ENCODE measurements at places on chromosomes 6 and 20.
A peak's percentile ranks its signal among the peaks of the same experiment; 100 is the strongest.

GRCh38 chr20:16392346-16392745 lies 180.9 kb downstream of the KIF16B start:
- no peak for DNase-seq

DNA sequence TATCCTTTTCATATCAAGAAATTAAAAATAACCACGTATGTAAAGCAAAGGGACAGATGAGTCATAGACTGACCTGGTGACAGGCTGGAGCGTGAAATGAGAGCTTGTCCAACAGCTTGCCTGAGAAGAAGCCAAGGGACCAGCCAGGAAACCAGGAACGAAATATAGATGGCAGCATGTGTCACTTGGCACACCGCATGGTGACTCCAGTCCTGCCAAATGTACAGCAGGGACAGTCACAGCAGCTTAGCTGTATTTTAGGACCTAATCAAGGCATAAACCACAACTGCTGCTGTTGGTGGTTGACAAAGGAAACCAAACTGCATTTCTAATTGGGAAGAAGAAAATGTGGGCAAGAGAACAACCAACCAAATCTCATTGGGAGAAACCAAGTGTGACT lies 755.0 kb downstream of the TFAP2A start:
- no peak for DNase-seq

- DNase-seq = no peak
These were observed 89.4 kb downstream of the C6orf118 start for GRCh38 chr6:165220045-165220444.

GRCh38 chr6:3001773-3002293 lies 2.1 kb downstream of the NQO2 start:
- DNase-seq = no peak

DNA sequence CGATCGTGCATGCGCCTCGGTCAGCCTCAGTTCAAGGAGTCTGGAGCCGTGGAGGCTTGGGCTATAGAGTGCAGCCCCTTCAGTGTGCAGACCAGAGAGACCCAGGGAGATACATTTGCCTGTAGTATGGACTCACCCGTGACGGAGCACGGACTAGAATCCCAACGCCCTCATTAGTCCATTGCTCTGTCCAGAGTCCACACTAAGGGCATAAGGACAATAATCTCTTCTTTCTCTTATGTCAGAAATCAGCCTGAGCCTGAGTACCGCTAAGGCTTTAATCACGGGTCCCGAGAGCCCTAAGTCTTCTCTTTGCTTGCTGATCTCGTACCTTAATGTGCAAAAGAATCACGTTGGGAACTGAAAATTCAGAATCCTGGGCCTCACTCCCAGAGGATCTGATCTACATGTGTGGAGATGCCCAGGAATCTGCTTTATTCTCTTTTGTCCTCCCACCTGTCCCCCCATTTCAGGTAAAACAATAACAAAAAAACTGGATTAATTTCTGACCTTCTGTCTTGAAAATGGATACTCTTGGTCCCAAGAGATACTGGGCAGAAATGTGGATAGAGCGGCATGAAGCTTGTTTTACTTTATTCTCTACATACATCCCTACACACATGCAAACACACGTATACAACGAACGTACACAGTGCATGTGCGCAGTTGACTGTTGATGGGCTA lies 671 bp downstream of the BPHL start:
- no peak for DNase-seq

- DNase-seq = no peak
These were observed 67.4 kb downstream of the UST start for GRCh38 chr6:148814082-148814790.

DNA sequence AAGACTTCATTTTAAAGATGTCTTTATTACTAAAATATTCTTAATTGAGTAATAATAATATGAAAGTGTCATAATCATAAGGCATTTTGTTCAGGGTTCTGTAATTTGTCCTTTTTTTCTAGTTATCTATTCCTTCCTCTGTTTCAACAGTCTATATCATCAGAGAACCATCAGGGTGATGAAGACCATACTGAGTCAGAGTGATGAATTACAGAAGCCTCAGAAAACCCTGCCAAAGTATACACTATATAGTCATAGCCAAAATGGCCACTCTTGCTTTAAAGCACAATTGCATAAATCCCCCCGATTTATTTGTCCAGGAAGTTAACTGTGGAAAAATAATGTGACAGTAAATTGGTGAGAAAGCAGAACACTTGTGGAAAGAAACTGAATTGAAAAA lies 735.0 kb downstream of the EPHA7 start:
- DNase-seq = no peak

- no peak for DNase-seq
These were observed 59.6 kb upstream of the ZFP64 start for GRCh38 chr20:52251136-52251700.

DNA sequence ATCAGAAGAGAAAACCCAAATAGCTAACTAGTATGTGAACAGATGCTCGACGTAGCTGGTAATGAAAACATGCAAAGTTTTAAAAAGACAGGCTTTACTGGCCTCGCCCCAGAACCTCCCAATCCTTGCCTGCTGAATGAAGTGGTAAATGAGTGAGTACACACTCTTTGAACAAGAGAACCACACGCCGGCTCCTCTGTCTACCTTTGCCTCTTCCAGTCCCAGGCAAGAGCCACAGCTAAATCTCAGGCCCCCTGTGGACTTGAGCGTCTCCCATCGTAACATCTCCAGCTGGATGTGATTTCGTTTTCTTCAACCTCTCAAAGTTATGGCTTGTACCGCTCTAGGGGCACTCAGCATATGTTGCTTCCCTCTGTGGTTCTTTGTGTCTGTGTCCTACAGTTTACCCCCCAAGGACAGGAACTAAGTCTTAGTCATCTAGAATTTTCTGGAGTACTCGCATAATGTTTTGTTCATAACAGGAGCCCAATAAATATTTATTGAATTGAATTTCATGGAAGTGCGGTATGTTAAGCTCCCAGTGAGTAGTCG lies 153.2 kb upstream of the TAB2 start:
- no peak for DNase-seq

DNA sequence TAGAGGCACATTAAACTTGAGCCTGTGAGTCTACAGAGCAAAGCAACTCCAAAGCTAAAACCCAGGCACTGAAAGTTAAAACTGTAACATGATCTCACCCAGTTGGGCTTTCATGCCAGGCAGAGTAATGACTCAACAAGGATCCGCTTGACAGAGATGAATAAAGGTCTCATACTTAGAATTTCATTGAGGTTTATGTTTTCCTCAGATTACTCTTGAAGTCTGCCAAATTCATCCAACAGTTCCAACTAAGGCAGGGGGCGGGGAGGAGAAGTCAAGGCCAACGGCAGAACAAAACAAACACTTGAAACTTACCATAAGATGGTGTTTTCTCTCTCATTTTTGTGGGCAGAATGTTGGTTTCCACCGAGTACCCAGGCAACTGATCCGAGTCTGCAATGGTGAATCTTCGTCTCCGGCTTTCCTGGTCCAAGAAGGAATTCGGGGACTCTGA lies 54.0 kb upstream of the IPCEF1 start:
- no peak for DNase-seq

DNA sequence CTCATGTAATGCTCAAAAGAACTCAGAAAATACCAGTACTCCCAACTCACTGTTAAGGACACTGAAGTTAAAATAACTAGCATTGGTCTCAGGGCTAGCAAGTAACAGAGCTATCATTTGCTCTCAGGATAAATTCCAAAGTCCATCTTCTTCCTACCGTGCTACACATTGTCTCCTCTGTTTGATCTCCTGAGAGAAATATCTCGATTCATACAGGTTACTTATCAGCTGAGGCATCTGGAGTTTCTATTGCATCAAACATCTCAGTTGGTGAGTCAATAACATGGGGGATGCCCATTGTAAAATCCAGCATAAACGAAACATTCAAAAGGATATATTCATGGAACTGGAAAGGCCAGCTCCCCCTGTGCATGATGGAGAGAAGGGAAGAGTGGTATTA lies 147.4 kb downstream of the BACH2 start:
- no peak for DNase-seq

- DNase-seq = no peak
These were observed 50.0 kb upstream of the ECI2 start for GRCh38 chr6:4185419-4185818.

- no peak for DNase-seq
These were observed 18.3 kb upstream of the ASF1A start for GRCh38 chr6:118875672-118876071.

DNA sequence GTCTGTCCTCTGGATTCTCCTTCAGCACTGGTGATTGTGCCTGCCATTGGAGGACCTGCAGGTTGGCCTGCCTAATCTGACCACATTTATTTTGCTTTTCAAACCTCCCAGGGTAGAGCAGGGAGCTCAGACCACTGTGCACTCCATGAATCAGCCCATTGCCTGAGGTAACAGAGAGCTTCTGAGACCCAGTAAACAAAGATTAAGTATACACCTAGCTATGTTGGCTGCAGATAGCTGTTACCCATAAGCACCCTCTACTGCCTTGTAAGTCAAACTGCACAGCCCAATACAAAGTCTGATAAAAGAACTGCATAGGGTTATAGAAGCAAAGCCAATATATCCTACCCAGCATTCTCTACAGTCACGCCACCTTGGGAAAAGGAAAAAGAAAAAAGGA lies 338.7 kb downstream of the HTR1B start:
- no peak for DNase-seq

GRCh38 chr6:161215193-161215592 lies 58.7 kb downstream of the AGPAT4 start:
- DNase-seq = no peak

DNA sequence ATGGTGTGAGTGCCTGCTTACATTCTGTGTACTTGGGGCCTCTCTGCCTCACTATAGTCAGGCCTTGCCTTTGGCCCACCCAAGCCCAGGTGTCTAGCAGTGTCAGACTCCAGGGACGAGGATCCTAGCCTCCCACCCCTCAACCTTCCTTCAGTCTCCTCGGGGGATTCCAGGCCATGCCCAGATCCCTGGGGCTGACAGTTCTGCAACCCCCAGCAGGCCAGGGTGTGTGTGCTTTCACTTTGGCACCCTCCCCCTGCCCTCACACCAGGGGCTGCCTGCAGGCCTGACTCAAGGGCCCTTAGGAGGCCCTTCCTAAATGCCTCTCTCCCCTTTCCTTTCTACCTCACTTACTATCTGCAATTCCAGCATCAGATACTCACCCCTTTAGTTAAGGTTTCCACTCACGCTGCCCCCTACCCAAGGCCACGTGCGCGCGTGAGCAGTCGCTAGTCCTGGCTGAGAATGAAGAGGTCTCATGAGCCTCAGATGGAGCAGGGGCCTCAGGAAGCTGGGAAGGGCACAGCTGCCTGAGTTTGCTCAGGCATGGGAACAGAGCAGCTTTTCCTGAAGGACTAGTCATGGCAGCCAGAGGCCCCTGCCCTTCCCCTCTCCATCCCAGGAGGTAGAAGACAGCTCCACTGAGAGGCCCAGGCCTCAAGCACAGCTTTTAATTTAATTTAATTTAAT lies 859 bp upstream of the CLPS start:
- no peak for DNase-seq

DNA sequence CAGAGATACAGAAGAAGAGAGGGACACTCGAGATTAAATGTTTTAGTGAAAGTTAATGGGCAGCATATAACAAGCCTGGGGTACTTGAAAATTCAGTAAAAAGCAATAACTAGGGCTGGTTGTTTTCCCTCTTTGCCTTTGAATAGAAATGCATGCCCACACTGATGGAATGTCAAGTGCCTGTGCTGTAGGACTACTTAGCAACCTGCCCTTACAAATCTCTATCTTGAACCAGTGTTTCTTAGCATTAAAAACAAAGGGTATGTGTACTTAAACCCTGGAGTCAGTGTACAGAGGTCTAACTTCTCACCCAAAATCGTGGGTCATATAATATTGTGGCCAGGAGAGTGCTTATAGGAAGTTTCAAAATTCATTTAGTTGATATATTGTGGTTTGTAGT lies 37.1 kb downstream of the RNF144B start:
- DNase-seq = no peak

GRCh38 chr6:33028220-33028849 lies 18.9 kb upstream of the HLA-DOA start:
- DNase-seq = no peak

GRCh38 chr6:46305833-46306232 lies 135.1 kb upstream of the ENPP5 start:
- no peak for DNase-seq

- peak; percentile 14 for DNase-seq
These were observed 942 bp downstream of the ACAT2 start for GRCh38 chr6:159762681-159763293.

All from T-helper 9 cell (primary cell).